Activated CD4-positive, alpha-beta T cell treated with anti-CD3 and anti-CD28 coated beads for 24 hours (primary cell): ENCODE measurements at places on chromosomes 12 and 14.

- no peak for DNase-seq
These were observed 187.4 kb upstream of the RASSF8 start for GRCh38 chr12:25771041-25771440.

GRCh38 chr12:4505376-4505986 lies 33.2 kb upstream of the RAD51AP1 start:
- DNase-seq = no peak

- no peak for DNase-seq
These were observed 297.5 kb downstream of the RPAP3 start for GRCh38 chr12:47408171-47408871.

DNA sequence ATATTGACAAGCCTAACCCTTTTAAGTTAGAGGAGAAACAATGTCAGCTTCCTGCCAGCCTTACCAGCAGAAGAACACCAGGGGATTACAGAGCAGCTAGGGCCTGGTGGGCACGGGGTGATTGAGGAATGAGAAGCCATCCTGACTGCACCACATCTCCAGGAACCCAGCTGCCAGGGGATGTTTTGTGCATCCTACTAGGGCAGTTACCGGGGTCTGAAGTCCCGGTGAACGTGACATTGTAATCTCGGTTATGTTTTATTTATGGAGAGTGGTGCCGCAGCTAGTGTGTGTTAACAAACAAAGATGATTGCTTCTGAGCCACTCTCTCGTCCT lies 115.9 kb downstream of the BCL11B start:
- no peak for DNase-seq

DNA sequence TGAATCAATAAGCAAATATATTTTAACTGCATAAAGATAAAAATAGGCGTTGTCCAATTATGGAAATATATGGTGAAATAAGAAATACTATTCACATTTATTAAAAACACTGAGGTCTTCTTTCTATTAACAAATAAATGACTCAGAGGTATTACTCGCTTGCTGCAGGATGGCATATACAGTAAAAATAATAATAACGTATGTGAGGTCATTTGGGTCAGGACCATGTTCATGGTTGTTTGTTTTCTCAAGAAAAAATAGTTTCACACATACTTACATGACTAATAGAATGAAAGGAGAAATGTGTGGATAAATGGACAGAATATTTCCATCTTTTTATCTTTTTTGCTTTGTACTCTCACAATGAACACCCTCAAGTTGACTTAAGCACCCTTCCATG lies 46.5 kb upstream of the RTL1 start:
- no peak for DNase-seq

- no peak for DNase-seq
These were observed 36.7 kb downstream of the TMEM116 start for GRCh38 chr12:111976291-111976690.

GRCh38 chr12:81208187-81208911 lies 130.5 kb downstream of the ACSS3 start:
- no peak for DNase-seq

DNA sequence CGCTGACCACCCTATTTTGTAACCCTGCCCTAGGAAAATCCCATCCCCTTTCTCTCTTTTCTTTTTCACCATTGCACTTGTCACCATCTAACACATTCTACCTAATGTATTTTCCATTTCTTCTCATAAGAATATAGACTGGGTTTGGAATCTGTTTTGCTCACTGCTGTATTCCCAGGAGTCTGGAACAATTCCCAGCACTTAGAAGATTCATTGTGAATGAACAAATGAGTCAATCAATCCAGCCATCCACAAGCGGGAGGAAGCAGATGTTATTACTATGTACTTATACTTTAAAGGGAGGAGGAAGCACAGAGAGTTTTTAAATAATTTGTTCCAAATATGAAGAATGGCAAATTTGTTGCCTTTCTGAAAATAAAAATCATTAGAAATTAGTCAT lies 142.1 kb downstream of the KIF21A start:
- DNase-seq = no peak

- DNase-seq = no peak
These were observed 13.9 kb upstream of the TNFRSF1A start for GRCh38 chr12:6355491-6356373.

DNA sequence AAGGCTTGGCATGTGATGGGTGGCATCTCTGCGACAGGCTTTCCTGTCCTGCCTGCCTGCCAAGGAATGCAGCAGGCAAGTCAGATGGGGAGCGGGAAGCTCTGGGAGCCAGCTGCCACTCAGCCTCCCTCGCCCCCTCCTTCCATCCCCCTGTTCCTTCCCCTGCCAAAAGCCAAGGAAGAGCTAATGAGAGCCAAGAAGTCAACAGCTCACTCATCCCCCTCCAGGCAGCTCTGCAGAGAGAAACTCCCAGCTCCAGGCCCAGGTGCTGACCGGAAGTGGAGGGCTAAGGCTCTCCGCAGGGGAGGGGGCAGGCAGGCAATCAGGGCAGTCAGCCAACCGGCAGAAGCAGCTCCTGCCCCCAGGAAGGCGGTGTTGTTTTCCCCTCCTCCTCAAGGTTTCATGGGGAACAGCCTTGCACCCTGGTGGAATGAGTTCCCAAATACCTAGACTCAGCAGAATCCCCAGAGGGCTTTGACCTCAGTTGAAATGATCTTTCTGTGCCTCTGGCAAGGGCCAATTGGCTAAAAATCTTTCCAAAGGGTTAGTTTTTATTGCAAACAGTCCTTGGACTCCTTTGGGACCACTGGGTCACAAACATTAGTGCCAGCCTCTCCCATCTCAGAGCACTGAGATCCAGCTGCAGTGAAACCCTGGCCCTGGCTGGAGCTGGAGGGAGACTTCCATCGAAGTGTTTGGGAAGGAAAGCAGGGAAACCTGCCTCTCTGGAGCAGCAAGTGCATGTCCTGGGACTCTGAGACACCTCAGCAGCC lies 349.1 kb downstream of the DPF3 start:
- DNase-seq = no peak

GRCh38 chr12:108671110-108671509 lies 37.4 kb upstream of the SELPLG start:
- DNase-seq = no peak

- no peak for DNase-seq
These were observed 88.5 kb downstream of the KCNC2 start for GRCh38 chr12:75121036-75121705.

- DNase-seq = no peak
These were observed 57.7 kb downstream of the ARF6 start for GRCh38 chr14:49950275-49951228.

GRCh38 chr12:24230061-24230701 lies 280.7 kb upstream of the SOX5 start:
- DNase-seq = no peak

- DNase-seq = no peak
These were observed 3.2 kb downstream of the CFL2 start for GRCh38 chr14:34711169-34711568.

- no peak for DNase-seq
These were observed 10.0 kb upstream of the AICDA start for GRCh38 chr12:8622646-8623045.

GRCh38 chr12:52903855-52904508 lies 894 bp downstream of the KRT8 start:
- DNase-seq = no peak

GRCh38 chr14:26984311-26985177 lies 386.7 kb upstream of the NOVA1 start:
- no peak for DNase-seq

DNA sequence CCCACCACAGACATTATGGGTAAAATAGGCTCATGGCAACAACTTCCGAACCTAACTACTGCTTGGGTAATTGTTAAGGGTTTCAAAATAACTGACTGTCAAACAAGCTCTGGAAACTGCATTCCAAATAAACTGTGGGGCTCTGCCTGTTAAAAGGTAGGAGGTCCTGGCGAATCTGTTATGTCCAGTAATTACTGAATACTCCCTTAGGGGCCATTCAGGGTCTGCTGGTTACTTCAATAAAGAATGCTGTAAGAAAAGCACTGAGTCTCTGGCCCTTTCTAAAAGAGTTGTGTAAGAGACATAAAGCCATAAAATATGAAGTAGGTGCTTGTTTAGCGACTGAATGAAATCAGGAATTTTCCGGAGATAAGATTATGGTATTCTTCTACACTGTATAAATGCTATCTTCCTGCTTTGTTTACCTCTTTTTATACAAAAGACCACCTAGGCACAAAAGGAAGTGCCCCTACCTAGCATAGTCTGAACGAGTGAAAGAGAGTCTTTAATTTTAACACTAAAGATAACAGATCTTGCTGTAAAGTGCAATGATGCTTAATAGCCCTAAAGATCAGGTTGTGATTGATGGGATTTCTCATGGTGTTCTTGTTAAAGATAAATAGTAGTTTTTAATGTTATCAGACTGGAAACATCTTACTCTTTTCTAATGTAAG lies 127.8 kb downstream of the FBXL14 start:
- no peak for DNase-seq

DNA sequence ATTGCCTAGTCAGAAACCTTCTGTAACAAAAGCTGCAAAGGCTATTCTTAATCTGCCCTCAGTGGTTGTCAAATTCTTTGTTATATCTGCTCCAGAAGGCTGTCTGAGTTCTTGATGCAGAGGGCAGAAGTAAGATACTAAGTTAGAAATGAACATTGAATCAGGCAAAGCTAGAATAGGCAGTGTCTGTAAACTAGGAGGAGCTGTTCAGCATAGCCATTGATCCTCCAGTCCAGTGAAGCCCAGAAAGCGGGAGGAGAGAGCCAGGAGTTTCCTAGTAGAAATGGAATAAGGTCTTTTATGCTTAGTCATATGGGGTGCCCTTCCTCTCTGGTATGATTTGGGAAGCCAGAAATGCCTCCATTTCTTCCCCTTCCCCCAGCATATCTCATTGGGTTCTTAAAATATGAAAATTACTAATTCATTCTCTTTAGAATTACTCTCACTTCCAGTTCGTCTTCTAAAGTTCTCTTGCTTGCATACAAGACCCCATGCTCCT lies 76.2 kb downstream of the APAF1 start:
- no peak for DNase-seq

GRCh38 chr12:127245437-127245836 lies 1021.5 kb upstream of the TMEM132C start:
- no peak for DNase-seq

DNA sequence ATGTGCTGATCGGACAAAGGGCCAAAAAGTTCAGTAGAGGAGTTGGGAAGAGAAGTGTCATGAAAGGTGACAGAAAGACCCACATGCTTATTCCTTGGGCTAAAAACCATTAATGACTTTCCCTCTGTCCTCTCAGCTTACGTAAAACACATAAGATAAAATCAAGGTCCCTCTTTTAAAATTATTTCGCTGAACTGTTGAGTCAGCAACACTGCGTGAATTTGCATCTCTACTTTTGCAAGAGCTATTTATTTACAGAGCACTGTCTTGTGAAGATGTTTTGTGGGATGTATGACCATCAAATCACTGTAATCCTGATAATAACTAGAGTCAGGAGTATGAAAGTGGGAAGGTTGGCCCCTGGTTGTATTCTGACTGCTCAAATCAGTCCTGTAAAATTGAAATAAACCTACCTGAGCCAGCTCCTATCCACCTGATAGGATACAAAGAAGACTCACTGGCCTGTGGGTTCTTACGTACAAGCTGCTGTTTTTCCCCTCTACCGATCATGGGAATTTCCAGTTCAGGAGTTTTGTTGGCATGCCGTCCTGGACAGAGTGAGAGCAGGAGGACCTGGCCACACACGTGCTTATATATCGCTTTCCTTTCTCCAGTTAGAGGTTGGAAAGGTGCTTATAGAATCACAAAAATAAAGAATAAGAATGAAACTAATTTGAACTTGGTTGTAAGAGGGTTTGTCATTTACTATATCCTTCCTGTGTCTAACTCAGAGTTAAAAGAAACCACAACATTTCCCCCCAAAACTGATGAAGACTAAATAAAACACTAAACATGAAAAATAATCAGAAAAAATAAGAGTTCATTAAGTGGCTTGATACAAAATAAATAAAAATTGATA lies 42.9 kb downstream of the IFNG-AS1 start:
- no peak for DNase-seq

DNA sequence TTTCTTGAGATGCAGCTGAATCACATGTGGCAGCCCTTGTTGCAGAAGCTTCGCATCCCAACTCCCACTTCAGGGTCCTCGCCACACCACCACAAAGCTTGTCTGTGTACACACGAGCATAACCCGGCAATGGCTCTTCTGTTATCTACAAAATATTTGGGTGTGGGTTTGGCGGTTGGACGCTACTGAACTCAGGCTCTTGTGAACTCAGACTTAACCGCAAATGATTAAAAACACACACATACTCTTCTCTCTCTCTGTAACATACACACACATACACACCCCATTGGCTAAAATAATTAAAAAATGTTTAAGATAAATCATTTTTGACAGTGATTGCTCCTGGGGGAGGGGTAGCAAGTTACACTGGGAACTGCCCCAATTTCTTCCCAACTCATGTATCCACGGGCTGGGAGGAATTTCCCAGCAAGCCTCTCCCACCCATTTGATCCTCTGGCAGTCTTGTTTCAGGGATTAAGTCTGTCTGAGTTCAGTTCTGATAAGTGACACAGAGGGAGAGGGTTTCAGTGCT lies 63.7 kb upstream of the MANSC4 start:
- no peak for DNase-seq

DNA sequence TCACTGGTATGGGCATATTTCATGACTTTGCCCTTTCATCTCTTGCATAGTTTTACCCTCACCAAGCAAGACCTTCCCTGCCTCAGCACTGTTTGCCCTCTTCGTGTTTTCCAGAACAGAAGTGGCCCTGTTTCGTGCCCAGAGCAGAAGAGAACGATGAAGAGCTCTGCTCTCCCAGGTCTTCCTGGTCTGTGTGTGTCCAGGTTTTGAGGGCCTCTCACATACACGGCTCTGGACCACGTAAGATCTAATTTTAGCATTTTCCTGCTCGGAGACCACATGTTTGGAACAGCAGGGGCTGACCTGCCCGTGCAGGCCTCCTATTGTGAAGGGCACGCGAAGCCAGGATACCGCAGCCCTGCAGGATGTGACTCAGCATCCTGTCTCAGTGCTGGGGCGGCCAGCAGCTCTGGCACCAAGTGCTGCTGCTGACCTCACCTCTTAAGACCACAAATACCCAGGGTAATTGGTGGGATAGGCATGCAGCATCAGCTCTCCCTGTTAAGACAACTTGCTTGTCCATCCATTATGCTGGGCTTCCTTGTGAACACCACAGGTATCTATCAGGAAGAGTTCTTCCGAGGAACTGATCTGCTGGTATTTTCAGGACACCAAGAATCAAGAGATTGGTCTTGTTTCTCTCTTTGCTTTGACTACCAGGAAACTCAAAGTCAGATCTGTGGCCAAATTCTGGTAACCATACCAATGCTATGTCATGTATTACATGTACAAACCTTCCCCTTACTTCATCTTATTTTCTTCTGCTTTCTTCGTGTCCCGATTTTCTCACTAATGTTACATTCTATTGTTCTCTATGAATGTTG lies 19.0 kb downstream of the SSH1 start:
- DNase-seq = peak; percentile 55

- no peak for DNase-seq
These were observed 87.0 kb downstream of the HMGA2 start for GRCh38 chr12:65911321-65911720.

DNA sequence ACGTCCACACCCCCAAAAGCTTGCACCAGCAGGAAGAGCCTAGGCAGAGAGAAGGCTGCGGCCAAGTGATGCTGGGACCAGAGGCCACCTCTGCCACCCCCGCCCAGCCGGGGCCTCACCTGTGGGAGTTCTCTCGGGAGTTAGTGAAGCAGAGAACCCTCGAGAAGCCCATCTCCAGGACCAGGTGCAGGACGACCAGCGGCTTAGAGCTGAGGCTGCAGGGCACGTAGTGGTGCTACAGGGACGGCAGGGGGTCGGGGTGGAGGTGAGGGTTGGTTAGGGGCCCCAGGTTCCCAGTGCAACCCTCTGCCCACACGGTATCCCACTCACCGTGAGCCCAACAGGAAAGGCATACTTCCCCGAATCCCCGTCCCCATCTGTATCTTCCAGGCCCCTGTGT lies 3.6 kb downstream of the DDX51 start:
- no peak for DNase-seq

- no peak for DNase-seq
These were observed 71.8 kb upstream of the OVCH1 start for GRCh38 chr12:29569132-29569757.
